ENCODE measurements at places on chromosomes 6 and 20. TPM values are rescaled to one million over a fixed set of nuclear protein-coding genes. Genes with fewer than 3 reads are reported as not detected.

The EPB41L1 gene
- total RNA-seq: 21.5 TPM

The ZC2HC1B gene
- not detected for total RNA-seq

- no peak for DNase-seq
Observed at GRCh38 chr6:150169609-150170008, 26.8 kb downstream of the PPP1R14C start.

- DNase-seq: no peak
Observed at GRCh38 chr6:92114091-92114675, 1305.2 kb downstream of the EPHA7 start.

GRCh38 chr6:9388596-9388995, 953.3 kb upstream of the SLC35B3 start:
- DNase-seq: no peak
